Upper lobe of left lung (tissue), 6 donors: ENCODE measurements at places on chromosomes 3 and 15. TPM values are rescaled to one million over a fixed set of nuclear protein-coding genes. Genes with fewer than 3 reads are reported as not detected.
A peak's percentile ranks its signal among the peaks of the same experiment; 100 is the strongest.

DNA sequence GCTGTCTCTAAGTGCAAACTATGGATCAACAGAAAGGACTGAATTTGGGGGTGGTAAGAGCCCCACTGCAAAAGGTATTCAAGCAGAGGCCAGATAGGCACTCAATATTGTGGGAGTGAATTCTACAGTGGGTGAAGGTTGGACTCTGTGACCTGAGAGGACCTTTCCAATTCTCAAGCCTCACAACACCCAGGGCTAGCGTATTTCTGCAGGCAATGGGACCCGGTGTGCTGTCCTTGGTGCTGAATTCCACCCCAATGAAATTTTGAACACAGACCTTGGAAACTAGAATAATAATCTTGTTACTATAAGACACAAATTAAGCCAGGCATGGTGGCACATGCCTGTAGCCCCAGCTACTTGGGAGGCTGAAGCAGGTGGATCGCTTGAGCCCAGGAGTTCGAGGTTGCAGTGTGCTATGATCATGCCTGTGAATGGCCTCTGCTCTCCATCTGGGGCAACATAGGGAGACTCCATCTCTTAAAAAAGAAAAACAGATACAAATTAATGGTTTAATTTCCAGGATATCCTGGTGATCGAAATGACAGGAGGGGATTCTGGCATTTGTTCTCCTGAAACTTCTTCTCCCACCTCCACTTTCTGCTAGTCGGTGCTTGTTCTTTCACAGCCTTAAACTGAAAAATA, 135.4 kb downstream of the RAB11A start:
- DNase-seq, result no peak

DNA sequence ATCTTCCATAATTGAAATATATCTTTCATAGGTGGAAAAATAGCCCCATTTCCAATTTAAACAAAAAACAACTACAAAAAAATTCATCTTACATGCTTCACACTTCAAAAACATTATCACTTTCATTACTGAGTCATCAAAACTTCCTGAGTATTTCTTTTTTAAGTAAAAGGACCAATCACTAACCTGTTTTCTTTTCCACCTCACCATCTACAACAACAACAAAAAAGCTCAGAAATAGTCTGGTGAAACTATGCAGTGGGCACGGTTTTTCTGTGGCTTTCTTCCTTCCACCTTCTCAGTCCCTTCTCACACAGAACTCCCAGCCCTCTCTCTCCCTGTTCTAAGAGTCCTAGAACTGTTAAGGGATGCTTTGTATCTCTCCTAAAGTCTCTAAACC, 20.3 kb upstream of the TNIK start:
- DNase-seq, result no peak

Gene CADPS
- not detected for total RNA-seq

DNA sequence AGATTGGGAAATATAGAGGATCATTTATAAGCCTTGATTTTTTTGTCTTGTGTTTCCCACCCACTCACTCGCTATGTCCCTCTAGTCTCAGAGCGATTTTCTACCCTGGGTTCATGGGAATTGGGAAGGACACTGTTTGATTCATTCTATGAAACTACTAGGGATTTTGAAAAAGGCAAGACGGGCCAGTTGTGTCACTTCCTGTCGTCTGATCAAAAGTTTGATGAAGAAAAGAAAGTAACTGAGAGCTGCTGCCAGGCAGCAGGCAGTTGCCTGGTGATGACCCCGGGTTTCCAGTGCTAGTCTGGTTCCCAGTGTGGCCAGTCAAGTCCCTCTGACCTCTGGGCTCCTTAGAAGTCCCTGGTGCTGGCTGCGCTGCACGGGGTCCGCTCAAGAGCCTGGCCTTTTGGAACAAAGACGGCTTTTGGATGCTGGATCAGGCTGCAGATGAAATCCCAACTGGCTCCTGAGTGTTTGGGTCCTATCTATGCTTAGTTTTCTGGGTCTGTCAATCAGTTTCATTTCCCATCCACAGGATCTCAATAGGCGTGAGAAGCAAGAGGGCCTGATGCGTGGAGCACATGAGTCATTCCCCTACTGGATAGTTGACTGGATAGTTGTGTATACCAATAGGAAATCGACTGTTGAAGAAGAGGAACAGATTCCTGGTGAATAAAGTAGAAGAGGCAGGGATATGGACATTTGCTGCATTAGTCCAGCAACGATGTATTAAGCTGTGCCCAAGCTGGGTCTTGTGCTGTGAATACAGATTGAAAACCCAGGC, 89.7 kb downstream of the EEFSEC start:
- no peak for DNase-seq

DNA sequence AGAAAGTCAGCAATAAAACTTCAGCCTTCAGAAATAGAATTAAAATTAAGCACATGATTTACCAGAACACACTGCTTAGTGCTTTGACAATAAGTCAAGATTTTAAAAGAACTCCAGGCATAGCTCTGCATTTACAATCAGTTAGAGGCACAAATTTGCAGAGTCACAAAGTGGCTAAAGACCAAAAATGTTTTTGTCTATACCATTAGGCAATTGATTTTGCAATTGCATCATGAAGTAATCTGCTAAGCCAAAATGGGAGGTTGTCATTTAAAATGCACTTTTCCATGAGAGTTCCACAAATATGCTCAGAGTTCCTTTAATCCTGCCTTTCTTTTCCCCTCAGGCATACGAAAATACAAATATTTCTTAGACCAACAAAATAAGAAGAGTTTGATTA, 10.1 kb upstream of the DCP1A start:
- DNase-seq, result no peak

- DNase-seq, result no peak
Measured at GRCh38 chr3:112187300-112187699, 54.3 kb upstream of the GCSAM start.

Gene CCR8
- total RNA-seq, result not detected

- DNase-seq, result no peak
Measured at GRCh38 chr3:46135475-46135874, 72.6 kb downstream of the CCR1 start.

Gene HPS3
- total RNA-seq, result 18.7 TPM

Gene DCLK3
- total RNA-seq, result not detected

DNA sequence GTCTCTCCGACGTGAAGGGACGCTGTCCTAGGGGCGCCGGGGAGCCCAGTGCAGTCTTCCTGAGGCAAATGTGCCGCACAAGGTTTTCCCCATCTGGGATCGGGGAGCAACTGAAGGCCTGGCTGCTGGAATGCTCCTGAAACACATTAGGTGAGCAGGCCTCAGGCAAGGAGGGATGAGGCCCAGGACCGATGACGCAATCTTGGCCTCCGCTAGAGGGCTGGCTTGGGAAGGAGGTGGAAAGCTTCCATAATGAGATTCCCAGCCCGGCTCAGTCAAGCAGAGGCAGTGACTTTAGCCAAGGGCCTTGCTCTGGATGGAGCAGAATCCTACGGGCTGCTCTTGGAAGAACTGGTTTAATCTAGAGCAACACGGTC, 50.8 kb downstream of the CPN2 start:
- DNase-seq, result peak; percentile 82

GRCh38 chr3:53067567-53067966, 21.7 kb upstream of the SFMBT1 start:
- no peak for DNase-seq

- peak; percentile 82 for DNase-seq
Measured at GRCh38 chr15:89362203-89363101, 27.8 kb upstream of the POLG start.

Gene SERPINI2
- total RNA-seq, result 0.67 TPM

Gene IQCF6
- total RNA-seq, result not detected

DNA sequence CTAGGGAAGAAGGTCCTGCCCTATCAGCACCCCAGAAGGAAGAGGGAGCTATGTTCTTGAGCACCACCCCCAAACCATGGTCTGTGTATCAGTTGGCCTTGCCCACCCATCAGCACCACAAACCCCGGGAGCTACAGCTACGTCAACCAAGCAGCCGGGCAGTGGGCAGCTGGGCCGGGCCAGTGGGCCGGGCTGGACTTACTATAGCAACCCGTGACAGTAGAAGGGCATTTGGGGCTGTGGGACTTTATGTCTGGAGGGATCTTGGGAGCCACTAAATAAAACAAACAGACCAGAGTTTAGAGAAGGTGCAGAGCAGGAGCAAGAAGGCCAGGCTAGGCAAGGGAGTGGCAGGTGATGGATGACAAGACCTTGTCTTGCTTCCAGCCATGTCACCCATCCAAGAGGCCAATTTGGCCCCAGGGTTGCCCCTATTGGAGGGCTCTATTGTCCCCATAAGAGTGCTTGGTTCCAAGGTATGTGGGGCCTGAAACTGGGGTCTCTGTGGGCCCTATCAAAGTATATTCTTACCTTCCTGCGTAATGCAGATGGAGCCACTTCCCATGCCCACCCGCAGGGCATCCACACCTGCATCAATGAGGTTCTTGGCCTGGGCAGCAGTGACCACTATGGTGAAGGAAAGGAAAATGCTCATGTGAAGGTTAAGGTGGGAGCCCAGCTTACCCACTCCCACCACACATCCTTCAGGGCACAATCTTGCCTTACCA, 3.2 kb downstream of the IMPDH2 start:
- peak; percentile 80 for DNase-seq

Gene SLC49A4
- total RNA-seq, result 13.9 TPM

GRCh38 chr3:57826245-57826951, 70.3 kb downstream of the SLMAP start:
- no peak for DNase-seq

Gene KNG1
- 0.46 TPM for total RNA-seq

DNA sequence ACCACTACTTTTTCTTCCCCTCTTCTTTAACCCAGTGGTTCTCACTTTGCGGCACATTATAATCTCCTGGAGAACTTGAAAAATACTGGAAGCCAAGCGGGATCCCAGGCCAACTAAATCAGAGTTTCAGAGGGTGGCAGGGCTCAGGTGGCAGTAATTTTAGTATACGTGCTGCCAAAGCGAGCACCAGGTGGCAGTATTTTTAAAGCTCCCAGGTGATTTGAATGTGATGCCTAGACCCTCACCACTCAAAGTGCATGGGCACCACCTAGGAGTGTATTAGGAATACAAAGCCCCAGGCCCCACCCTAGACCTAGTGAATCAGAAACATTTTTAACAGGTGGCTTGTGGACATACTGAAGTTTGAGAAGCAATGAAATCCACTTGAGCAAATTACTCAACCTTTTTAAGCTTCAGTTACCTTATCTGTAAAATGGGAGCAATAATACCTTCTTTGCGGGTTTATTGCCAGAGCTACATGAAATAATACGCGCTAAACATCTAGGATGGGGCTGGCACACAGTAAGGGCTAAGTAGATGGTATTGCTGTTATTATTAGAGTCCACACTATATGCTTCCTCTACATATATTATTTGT, 8.3 kb downstream of the B3GALNT1 start:
- no peak for DNase-seq

DNA sequence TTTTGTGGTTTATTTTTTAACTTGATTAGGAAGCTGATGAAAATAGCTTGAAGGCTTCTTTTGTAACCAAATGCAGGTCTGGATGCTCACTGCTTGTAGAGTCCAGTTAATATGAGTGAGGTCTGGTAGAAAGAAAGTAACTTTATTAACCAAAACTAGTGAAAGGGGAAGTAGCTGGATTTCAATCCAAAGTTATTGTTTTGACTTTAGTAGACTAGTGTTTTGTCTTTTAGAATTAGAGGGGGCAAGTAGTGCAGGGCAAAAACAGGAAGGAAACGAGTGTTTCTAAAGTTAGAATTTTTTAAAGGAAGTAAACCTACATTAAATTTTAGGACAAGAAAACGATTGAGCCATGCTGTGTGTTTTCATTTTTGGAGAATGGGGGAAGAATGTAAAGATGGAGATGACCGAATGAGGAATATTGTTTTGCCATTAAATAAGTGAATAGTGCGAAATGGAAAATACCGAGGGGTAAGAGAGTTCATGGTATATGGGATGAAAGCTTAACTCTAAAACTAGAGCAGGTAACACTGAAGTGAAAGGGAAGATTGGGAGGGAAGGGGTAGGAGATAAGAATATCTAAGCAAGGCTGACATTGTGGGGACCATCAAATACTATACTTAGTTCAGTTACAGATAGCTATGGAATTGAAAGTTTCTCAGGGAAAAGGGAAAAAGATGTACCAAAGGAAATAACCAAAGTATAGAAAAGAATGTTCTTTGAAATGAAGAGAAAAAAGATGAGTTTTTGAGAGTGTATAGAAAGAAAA, 40.0 kb downstream of the USP3 start:
- no peak for DNase-seq

Gene FETUB
- not detected for total RNA-seq

Gene CHRFAM7A
- 4.5 TPM for total RNA-seq

DNA sequence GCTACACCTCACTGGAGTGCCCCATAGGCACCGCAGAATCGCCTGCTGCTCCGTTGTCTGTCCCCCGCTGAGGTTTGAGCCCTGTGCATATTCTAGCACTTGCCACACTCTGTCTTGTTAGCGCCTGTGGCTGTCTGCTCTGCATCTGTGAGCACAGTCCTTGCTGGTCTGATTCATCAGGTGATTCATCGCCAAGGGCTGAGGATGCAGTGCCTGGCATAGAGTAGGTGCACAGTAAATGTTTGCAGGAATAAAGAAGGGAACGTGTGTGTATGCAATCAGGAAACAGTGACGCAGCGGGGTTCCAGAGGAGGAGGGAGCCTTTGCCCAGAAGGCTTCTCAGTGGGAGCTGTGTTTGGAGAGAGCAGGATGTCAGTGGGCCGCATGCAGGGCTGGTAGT, 124.0 kb upstream of the PLXNA1 start:
- no peak for DNase-seq

Gene SAMMSON
- total RNA-seq, result not detected

GRCh38 chr15:44096596-44096995, 98.5 kb downstream of the FRMD5 start:
- DNase-seq, result no peak

Gene CIDEC
- total RNA-seq, result not detected

- no peak for DNase-seq
Measured at GRCh38 chr3:14404186-14404585, 1.8 kb downstream of the SLC6A6 start.

Gene ALDH1A2
- total RNA-seq, result 3.6 TPM

Gene RTP1
- total RNA-seq, result not detected

- peak; percentile 21 for DNase-seq
Measured at GRCh38 chr3:123244128-123244527, 42.4 kb downstream of the SEC22A start.

GRCh38 chr3:156579427-156579851, 24.5 kb upstream of the SSR3 start:
- DNase-seq, result peak; percentile 25

Gene STIMATE
- total RNA-seq, result 47.9 TPM

Gene CLCN2
- total RNA-seq, result 3.8 TPM

DNA sequence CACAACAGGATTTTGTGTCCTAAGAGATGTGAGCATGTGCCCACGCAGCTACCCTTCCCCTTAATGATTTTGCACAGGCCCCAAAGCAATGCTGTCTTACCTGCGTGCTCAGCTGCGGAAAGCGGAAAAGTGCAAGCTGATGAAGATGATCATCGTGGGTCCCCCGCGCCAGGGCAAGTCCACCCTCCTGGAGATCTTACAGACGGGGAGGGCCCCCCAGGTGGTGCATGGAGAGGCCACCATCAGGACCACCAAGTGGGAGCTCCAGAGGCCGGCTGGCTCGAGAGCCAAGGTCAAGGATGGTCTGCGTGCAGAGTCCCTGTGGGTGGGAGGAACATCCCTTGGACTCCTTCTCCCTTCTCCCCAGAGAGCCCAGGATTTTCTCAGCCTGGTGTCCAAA, 103.1 kb downstream of the LRRK1 start:
- DNase-seq, result no peak
